ENCODE measurements at places on chromosomes 3 and 15.

- no peak for DNase-seq
Measured at GRCh38 chr3:193829781-193830180, 236.8 kb downstream of the OPA1 start.

DNA sequence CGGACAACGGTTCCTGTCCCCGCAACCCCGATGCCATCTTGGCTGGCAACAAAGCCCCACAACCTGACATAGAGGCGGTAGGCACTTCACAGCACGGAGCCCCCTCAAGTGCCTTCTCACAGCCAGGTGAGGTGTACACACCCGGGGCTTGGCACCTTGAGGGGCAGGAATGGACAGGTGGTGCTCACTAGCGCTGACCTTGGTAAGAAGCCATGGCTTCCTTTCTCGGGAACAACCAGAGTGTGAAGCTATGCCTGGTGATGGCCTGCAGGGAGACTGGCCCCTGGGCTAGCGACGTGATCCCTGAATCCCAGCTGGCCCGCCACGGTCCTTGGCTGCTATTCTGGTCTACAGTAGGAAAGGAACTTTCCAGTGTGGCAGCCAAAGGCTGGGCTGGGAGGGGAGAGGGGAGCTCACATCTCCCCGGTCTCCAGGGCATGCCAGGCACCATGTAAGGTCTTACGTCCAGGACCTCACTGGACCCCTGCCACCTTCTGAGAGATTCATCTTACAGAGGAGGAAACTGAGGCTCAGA, 70.6 kb upstream of the RPL32 start:
- DNase-seq, result no peak

DNA sequence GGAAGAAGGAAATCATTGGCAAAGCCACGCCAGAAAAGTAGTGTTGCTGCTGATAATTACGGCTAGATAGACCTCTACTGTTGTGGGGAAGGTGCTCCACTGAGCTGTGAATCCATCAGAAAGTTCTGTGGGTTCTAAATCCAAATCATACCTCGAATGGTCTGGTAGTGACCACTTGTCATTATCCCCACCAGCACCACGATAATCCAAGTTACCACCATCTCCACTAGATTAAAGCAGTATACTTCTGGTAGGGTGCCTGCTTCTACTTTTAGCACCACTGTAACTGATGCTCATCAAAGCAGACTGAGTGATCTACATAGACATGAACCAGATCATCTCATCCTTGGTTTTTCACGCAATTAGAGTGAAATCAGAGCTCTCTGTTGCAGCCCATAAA, 185.5 kb downstream of the FMN1 start:
- no peak for DNase-seq

GRCh38 chr3:87788516-87788915, 270.3 kb downstream of the CGGBP1 start:
- DNase-seq, result no peak

GRCh38 chr15:29090617-29091466, 178.8 kb downstream of the NSMCE3 start:
- DNase-seq, result peak; percentile 53

DNA sequence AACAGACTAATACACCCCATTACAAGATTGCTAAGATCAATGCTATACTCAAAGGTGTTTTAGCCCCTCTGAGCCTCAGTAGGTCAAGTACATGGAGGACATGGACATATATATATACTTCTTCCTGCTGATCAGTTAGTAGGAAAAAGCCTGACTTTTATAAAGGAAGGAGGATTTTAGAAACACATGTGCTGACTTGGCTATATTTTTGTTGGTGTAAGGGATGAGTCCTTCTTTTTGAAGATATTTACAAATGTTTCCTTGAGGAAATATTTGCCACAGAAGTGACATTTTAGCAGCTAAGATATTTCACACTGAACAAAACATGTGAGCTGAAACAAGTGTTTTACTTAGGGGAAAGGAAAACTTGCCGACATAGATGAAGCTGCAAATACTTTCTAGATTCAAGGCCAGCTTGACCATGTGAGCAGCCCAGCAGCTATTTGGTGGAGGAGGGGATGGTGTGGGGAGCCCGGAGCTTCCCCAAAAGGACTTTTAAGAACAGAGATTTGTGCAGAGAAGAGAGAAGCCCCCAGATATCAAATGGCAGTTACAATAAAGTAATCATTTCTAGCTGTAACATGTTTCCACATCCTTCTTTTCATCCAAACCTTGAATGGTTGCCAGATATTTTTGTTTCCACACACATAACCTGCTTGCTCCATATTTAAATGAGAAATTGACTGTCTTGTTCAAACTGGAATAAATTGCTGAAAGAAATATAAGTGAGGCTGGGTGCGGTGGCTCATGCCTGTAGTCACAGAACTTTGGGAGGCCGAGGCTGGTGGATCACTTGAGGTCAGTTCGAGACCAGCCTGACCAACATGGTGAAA, 111.7 kb upstream of the NR2F2 start:
- no peak for DNase-seq

GRCh38 chr15:28107111-28107903, 8.2 kb upstream of the OCA2 start:
- no peak for DNase-seq

DNA sequence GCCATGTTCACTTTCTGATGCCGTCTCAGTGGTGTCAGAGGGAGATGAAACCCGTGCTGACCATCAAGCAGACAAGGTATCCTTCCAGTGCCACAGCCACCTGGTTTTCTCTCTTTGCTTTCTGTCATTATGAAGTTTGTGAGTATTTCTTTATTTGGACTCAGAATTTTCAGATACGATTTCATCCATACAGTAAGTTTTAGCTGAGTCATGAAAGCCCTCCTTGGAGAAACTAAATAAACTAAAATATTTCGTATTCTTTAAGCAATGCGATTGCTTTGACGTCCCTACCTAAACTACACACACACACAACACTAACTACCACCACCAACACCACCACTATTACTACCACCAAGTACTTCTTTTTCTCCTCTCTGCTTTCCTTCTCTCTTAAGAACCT, 350.1 kb downstream of the NTRK3 start:
- no peak for DNase-seq

DNA sequence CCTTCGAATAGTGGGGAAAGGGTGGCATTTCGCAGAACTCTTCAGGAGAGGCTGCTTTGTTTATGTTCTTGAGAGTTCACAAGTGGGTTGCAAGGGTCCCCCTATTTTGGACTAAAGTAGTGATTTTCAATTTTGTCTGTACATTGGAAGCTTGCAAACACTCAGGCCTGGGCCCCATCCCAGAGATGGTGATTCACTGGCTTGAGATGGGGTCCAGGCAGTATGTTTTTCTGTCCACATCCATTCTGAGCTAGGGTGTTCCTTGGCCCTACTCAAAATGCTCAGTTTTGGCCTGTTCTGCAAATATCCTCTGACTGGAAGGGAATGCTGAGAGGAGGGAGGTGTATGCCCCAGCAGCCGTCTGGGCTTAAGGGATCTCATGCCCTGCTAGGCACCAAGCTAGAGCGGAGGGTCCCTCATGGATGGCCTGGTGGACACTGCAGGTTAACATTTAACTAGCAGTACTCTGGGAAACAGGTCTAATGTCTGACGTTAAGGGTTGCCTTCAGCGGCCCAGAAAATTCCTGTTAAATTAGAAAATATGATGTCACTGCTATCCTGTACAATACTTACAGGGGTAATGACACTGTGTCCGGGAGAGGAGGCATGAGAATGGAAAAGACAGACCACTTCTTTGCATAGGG, 181.4 kb downstream of the OPA1 start:
- DNase-seq, result no peak

DNA sequence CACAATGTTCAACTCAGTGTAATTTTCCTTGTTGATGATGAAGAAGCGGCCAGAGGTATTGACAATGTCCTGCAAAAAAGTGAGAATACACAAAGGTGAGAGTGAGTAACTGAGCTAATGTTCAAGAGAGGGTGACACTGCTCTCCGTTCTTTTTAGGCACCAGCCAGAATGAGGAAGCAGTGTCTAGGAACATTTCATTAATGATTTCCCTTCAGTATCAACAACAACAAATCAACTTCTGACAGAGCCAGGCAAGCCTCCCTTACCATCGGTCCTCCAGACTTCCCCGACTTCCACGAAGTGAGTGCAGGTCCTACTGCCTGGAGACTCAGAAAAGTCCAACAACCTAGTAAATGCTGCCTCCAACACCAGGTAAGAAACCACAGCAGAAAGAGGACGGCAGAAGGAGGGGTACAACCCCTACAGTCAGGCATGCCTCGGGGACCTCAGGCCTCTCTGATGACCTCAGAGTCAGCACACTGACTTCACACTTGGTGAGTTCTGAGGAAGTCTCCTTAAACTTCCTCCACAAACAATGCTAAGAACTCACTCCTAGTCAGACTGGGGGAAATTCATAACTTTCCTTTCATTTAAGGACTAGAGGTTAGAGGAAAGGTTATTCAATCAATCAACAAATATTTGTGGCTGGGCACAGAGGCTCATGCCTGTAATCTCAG, 62.7 kb downstream of the NPTN start:
- no peak for DNase-seq

DNA sequence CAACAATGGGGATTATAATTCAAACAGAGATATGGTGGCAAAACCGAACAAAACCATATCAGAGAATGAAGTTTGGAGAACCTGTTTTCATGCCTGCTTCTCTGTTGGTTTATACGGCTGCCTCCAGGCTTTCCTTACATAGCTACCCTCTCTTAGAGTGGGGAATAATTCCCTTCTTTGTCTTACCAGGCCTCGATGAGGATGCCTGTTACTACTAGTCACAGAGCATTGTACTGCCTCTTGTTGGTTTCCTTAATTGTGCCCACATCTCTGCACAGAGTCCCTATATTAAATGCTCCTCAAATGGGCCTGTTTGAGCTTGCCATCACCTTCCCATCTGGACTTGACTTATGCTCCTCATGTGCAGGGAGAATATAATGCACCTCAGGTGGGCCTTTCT, 92.9 kb downstream of the NCEH1 start:
- no peak for DNase-seq

GRCh38 chr15:63395730-63396151, 14.1 kb upstream of the CA12 start:
- DNase-seq, result no peak

DNA sequence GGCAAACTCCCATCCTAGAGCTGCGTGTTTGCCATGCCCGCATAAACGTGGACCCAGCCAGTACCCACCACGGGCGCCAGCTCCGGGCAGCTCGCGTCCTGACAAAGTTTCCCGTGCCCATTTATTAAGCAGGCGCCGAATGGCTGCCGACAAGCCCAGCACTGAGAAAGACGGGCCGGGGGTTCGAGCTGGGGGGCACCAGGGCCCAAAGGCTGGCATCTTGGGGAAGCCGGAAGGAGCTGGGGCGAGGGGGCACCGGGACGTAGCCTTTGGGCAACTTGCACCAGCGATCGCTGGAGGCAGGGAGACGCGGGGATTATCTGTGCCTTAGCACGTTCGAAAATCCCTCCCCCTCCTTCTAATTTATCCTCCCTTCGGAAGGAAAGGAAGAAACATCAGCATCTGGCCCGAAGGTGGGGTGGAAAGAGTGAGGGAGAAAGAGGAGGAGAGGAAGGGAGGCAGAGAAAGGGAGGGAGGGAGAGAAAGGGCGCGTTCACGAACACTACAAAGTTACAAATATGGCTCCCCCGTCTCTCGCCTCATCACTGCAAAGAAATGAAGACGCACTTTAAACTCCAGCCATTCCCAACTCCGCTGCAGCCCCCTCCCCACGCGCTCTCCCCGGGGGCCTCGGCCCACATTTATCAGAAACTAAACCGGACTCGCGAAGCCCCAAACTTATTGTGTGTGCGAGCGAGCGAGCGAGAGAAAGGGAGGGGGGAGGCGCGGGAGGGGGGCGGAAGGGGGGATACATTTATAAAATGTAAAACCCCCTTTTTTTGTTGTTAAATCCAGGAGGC, 1.0 kb downstream of the ANP32A start:
- peak; percentile 54 for DNase-seq

GRCh38 chr15:48354694-48355303, 23.6 kb downstream of the DUT start:
- no peak for DNase-seq

GRCh38 chr3:101262393-101263240, 57.8 kb downstream of the IMPG2 start:
- DNase-seq, result no peak

- no peak for DNase-seq
Measured at GRCh38 chr15:58678683-58679082, 70.8 kb downstream of the ADAM10 start.

DNA sequence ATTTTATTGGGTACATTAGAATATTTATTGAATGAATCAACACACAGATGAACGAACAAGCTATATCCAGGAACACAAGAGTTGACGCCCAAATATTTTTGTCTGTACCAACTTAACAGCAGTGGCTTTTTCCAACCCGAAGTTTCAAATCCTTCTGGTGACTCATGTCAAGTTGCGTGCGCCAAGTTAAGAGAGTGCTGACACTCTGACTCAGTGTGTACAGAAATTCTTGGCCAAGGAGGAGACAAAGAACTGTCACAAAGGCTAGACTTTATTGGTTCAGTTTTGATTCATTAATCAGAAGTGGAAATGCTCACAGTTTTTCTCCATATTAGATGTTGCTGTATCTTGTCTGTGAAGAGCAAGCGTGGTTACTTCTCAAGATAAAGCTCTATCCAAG, 59.6 kb upstream of the TSC22D2 start:
- DNase-seq, result no peak

DNA sequence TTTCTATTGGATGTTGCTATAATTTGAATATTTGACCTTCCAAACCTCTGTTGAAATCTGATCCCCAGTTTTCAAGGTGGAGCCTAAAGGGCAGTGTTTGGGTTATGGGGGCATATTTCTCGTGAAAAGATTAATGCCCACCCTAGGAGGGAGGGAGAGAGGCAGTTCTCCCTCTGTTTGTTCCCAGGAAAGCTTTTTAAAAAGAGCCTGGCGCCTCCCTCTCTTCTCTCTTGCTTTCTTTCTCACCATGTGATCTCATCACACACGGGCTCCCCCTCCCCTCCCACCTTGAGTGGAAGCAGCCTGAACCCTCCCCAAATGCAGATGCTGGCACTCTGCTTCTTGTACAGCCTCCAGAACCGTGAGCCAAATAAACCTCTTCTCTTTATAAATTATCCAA, 12.4 kb upstream of the GABRA5 start:
- no peak for DNase-seq

GRCh38 chr3:55066551-55067047, 138.7 kb upstream of the LRTM1 start:
- no peak for DNase-seq

GRCh38 chr3:5197470-5198312, 10.2 kb downstream of the EDEM1 start:
- DNase-seq, result peak; percentile 58

GRCh38 chr3:114454551-114455251, 160.9 kb downstream of the TIGIT start:
- DNase-seq, result no peak

- no peak for DNase-seq
Measured at GRCh38 chr3:174193604-174194003, 665.5 kb upstream of the NAALADL2 start.

- no peak for DNase-seq
Measured at GRCh38 chr3:184563941-184564684, 2.5 kb downstream of the EPHB3 start.

All from CD4-positive, alpha-beta T cell treated with Interleukin-6 for 4 hours (primary cell).